SHP77 treated with DMSO at 0.1 percent for 48 hours (cell line): ENCODE measurements at places on chromosomes 3 and 15.
A peak's percentile ranks its signal among the peaks of the same experiment; 100 is the strongest.

DNA sequence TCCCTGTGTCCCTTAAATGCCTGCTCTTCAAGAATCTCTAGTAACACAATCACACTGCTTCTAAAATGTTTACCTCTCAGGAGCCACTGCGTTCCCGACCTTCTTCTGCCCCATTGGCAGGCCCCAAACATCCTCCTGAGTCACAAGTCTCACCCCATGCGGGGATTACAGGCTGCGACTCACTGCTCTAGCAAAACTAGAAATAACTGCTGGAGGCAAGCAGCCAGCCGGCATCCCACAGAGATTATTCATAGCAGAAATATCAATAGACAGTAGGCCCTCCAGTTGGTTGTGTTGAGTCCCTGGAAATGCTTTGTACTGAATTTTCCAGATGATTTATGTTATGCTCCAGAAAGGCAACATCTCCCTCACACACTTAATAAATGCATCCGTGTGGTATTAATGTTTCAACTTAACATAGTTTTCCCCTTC is 64.8 kb downstream of the RFTN1 start:
- DNase-seq: no peak

- DNase-seq: no peak
Measured at GRCh38 chr3:101941318-101942040, 92.2 kb downstream of the NFKBIZ start.

DNA sequence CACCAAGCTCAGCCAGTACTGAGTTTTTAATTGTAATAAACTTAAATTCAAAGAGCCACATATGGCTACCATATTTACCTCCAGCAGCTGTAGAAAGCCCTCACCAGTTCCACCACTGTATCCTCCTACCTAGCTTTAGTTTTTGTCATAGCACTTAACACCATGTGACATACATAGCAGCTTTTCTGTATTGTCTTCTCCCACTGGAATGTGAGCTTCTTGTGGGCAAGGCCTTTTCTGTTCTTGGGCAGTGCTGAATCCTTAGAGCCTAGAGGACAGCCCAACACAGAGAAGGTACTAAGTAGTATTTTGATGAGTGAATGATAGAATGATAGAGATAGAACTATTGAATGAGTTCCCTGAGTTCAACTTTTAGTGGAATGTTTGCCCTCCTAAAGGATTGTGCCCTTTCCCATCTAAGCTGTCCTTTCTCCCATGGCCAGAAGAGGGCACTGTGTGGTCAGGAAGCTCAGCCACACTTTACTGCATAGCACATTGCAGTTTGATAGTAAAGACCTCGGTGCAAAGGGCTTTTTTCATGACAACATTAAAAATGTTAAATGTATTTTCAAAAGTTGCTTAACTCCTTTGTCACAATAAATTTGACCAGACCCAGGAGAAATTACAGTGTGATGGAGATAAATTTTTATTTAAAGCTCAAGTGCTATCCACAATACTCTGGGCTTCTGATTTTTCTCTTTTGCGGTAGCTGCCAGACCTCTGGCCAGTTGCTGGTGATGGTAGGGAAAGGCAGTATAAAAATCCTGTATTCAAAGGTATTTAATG is 115.8 kb downstream of the GHSR start:
- DNase-seq: peak; percentile 3

GRCh38 chr3:25830373-25831280 is 40.7 kb downstream of the OXSM start:
- DNase-seq: no peak

DNA sequence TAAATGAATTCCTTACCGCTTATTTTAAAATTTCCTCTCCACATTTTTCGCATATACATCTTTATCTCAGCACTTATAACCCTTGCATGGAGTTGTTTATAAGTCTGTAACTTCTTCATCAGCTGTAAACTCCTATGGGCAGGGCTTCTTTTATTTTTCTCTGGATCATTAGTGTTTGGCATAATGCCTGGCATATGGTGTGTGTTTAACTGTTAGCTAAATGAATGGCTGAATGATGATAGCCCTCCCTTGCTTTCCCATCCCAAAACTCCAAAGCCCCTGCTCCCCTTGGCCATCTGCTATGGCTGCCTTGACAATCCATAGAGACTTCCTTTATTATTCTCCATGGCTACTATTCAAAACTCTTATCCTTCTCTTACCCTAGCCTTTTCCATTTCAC is 48.1 kb upstream of the SEMA6D start:
- no peak for DNase-seq

DNA sequence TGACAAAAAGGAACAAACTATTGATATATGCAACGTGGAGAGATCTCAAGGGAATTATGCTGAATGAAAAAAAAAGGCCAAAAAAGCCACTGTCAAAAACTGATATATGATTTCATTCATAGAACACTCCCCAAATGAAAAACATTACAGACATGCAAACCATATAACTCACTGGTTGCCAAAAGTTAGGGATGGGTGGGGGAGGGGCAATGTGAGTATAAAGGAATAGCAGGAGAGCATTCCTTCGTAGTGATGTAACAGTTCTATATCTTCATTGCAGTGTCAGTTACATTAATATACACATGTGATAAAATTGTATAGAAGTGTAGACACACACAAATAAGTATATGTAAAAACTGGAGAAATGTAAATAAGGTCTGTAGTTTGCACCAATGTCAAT is 12.2 kb downstream of the GBE1 start:
- no peak for DNase-seq

DNA sequence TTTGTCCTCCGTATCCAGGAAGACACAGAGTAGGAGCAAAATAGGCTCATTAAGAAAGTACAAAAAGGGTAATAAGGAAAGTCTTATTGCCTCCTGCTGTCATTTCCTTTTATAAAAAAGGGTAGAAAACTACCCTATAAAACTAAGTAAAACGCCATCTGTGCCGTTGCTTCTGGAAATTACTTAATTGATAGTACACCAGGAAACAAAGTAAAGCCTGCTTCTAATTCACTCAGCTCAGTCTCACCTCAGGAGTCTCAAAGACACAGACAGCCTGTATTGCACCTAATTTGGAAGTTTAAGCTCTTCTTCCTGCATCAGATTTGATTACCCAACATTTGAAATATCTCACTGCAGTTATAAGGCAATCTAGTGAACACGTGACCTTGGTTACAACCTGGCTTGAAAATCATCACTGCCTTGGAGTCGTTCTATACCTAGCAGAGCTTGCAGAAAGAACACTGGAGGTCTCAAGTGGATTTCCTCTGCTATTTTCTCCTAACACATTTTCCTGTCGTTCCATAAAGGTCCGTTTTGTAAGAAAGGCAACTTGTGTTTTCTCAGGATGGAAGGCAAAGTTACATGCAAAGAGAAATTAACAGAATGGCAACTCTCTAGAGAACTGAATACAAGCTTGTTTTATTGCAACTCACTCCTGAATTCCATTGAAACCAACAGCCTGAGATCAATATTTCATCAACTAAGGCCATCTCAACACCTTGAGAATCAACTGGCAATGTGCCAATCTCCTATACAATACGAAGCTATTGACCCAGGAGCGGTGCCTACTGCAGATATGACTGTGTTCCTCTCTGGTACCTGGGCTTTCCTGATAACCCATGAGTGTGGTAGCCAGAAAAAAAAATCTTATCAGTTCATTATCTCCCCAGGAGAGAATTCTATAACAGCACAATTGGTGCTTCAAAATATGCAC is 203.3 kb upstream of the LMCD1 start:
- DNase-seq: no peak

- no peak for DNase-seq
Measured at GRCh38 chr15:85534031-85534430, 153.6 kb downstream of the AKAP13 start.

- no peak for DNase-seq
Measured at GRCh38 chr3:150410311-150411105, 2.4 kb downstream of the TSC22D2 start.

DNA sequence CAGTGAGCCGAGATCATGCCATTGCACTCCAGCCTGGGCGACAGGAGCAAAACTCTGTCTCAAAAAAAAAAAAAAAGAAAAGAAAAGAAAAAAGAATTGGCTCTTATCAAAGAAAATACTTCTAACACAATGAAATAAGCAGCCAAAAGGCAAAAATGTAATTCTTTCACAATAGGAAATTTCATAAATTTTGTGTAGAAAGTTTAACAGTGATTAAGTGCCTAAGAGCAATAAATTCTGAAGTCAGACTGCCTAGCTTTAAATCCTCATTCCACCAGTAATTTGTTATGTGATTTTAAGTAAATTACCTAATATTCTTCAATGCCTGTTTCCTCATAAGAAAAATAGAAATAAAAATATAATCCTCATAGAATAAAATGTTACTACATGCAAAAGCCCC is 24.6 kb downstream of the HLTF start:
- no peak for DNase-seq

GRCh38 chr3:100269001-100269400 is 8.2 kb downstream of the TBC1D23 start:
- DNase-seq: no peak
